ENCODE measurements at places on chromosomes 4 and X.
A peak's percentile ranks its signal among the peaks of the same experiment; 100 is the strongest.

DNA sequence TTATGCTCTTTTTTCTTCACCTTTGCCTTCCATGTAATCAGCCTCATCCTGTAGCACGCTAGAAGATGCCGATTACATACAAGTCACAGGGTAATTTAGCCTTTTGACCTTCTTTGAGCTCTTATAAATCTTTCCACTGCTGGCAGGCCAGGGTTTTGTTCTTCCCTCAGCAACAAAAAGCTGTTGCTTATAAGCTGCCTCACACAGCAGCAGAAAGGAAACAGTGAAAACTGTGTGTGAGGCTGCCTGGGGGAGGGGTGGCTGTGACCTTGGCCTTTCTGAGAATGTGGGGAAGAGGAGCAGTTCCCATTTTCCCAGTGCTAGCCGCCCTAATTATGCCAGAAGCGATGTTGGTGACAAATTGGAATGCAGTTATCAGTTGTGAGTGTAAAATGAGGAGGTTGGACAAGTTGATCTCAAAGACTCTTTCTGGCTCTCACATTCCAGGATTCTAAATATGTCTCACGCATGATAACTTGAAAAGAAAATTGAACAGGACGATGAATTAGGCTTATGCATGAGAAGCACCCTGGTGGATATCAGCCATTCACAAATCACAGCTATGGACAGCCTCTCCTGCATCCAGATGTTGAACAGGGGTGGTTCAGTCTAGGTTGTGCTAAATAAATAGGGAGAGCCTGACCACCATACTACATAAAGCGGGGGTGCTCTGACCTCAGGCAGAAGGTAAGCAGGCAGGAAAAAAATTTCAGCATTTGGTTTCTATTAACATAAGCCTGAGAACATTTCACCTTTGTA, 25.7 kb downstream of the SLITRK2 start:
- DNase-seq = no peak

DNA sequence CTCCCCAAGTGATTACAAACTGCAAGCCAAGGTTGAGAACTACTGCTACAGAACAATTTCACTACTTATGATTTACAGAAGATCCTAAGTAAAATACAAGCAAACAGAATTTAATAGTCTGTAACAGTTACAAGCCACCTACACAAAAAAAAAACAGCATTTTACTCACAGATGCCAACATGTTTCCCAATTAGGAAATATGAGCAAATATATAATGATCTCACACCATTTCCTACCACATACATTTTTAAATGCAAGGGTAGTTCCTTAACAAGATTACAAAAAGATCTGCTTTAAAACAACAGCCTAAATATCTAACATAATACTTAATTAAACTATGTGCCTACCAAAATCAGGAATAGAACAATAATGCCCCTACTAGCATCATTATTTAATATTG, 63.4 kb downstream of the EFHC2 start:
- DNase-seq = no peak

GRCh38 chr4:7451434-7451789, 16.7 kb upstream of the PSAPL1 start:
- DNase-seq = no peak

- DNase-seq = no peak
Measured at GRCh38 chr4:137621056-137621455, 88.8 kb upstream of the PCDH18 start.

DNA sequence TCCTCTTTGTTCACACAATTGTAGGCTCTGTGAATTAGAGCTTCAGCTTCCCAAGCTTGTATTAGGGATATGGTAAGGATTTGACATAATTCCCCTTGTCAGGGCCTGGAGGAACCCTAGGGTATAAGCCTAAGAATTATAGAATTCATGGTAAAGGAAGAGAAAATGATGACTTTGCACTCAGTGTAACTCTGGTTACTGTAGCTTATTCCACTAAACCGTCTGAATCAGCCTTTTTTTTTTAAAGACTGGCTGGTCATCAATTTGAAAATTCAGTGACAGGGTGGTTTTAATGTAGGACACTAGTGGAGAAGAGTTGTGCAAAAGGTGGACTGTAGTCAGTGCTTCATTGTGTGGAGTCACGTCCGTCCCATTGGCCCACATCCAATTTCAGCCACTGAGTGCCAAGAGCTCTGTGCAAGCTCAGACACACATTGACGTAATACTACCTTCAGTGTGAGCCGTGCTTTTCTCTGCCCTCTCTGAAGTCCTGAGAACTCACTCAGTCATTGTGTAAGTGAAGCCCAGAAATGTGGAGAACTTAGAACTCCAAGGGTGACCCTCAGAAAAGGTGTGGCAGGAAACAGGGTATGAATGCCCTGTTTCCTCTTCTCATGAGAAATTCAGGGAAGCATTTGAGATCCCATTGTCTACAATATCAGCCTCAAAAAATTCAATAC, 449.8 kb downstream of the C4orf33 start:
- DNase-seq = no peak

- DNase-seq = no peak
Measured at GRCh38 chr4:7818399-7818911, 121.2 kb downstream of the AFAP1 start.

DNA sequence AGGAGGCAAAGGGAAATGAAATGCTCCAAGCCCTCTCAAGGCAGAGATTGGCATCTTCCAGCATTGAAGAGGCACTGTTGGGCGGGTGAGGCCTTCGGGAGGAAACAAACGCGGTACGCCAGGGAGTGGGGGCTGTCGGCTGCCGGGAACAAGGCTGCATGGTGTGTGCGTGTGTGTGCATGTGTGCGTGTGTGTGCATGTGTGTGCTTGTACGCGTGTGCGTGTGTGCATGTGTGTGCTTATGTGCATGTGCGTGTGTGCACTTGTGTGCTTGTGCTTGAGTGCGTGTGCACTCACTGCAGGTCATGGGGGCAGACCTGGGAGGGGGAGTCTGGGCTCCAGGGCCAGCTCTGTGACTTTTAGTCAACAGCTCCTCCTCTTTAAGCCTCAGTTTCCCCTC, 113.6 kb upstream of the ADRA2C start:
- DNase-seq = no peak

DNA sequence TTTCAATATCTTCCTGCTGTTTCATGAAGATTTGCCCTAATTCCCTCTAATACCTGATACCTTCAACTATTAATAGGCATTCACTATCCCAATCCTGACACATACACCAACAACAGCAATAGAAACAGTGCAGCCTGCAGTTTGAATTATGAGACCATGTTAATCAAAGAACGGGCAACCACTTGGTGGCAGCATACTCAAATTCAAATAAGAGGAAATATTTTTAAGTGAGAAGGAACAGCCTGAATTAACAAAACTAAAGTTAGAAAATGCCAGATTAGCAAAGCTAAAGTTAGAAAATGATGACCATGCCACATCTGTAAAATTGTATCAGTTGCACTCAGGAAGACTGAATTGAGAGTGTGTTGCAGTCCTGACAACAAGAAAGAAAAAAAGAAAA, 204.9 kb downstream of the SMARCA1 start:
- peak; percentile 35 for DNase-seq

DNA sequence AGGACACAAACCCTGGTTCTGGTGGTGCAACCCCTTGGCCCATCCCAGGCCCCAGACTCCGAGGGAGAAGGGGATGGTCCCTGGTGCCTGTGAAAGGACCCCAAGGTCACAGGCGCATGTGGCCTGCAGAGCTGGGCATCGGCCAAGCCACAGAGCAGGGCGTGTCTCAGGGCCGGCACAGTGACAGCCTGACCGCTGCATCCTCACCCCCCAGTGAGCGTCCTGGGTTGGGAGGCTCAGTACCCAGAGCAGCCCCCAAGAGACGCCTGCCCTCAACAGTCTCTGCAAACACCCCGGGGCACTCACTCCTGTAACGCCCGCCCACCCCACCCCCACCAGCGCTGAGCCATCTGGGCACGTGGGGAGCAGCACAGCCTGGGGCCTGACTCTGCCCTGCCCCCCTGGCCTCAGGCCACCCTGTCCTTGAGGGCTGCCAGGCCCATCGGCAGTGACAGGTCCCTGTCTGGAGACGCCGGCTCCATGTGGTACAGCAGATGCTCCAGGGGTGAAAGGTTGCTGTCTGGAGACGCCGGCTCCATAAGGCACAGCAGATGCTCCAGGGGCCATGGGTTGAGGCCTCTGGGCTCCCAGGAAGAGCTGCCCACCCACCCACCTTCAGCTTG, 24.5 kb upstream of the CPLX1 start:
- DNase-seq = no peak

DNA sequence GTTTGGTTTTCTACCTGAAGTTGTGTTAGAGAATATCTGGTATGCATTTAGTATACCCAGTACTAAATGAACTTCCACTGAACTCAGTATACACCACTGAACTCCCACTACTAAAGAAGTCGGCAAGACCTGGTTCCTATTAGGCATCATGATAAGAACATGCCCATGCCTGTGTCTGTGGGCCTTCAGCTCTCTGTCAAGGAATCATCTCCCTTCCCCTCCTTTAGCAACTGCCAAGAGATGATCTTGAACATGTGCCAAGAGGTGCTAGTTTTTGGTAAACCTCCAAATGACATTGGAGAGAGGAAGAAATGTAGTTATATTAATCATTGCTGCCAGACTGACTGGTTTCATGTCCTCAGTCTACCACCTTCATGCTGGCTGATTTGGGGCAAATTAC, 113.2 kb downstream of the ATP10D start:
- DNase-seq = no peak

- DNase-seq = no peak
Measured at GRCh38 chr4:158018221-158018830, 154.5 kb downstream of the GASK1B start.

DNA sequence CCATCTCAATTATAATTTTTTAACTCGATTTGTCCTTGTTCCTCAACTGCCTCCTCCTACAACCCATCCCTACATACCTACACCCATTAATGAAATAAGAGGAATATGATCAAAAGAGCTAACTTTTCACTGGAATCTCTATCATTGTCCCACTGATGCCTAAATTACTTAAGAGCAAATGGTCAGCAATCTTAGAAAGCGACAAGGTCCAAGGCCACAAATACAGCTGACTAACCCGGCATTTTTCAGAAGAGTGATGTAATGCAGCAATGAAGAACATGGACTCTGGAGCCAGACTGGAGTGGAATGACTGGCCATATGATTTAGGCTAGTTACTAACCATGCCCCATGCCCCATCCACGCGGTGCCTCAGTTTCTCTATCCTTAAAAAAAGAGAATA, 56.2 kb downstream of the PPA2 start:
- DNase-seq = no peak

DNA sequence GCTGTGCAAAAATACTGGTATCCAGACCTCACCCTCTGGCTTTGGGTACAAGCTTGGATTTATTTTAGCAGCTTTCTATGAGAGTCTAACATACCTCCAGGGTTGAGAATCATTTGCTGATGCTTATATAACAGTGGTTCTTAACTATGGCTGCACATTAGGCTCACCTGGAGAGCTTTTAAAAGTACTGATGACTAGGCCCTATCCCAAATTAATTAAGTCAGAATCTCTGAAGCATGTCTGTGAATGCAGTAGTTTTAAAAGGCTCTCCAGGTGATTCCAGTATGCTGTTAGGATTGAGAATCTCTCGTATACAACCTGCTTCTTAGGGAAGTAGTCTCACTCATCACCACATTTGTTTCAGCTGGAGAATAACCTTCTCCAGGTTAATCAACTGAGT, 99.2 kb downstream of the PDHA2 start:
- no peak for DNase-seq

DNA sequence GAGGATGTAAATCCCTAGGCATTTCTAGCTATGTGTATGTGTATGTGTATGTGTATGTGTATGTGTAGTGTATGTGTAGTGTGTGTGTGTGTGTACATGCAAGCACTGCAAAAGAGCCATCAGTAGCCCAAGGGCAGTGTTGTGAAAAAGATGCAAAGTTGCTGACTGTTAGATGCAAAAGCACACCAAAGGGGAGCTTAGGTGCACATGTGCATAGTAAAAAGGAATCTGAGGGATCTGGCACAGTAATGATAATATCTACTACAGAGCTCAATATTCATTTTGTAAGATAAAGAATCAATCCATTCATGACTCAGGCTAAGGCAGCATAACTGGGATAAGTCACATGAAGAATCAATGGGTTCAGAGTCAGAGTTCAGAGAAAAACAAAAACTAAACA, 80.2 kb downstream of the TMEM47 start:
- no peak for DNase-seq

GRCh38 chr4:142238589-142238988, 602.2 kb downstream of the IL15 start:
- no peak for DNase-seq

DNA sequence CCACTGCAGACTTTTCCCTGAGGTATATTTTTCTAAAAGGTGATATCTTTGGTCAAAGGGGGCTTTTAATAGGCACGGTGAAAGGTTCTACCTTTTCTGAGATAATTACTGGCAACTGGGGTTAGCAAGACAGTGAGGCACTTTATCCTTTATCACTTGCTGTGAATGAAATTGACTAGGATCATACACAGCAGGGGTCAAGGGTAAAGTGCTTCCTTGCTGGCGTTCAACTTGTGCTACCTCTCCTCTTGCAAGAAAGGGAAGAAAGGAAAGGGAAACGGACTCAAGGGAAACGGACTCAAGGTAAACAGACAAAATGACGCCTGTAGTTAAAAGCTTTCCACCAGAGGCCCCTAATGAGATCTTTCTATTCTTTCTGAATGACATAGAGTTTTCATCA, 78.6 kb upstream of the RAPGEF2 start:
- DNase-seq = no peak

DNA sequence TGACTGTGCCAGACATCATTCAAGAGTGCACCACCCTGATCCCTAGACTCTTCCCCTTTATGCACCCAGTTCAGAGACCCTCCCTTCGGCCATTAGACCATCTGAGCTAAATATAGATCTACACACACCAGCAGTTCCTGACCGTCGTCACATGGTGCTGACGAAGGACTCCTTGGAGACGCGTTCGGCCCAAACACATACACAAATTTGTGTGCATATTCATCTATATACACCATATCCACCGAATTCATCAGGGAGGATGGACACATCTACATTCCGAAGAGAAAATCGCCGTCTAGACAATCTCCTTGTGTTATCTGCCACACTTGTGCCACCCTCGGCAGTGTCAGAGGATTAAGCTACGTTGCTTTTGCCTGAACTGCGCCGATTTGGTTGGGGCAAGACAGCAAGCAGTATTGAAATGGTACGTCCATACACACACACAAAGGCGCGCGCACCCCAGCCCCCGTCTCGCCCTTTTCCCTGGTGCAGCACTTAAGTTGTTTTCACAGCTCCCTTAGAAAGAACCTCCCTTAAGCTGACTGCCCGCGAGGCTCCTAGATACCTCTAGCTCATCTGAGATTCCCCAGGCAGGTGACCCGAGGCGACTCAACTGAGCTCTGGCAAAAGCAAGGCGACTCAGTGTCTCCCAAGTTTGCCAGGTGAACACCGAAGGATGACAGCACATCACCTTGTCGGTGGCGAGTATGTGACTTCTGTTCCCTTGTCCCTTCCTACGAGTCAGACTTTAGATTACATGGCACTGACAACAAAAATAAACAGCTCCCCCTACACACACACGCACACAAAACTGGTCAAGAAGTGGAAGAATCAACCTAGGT, 1.0 kb downstream of the RASGEF1B start:
- peak; percentile 91 for DNase-seq

GRCh38 chr4:181061787-181062186, 1181.4 kb upstream of the TENM3 start:
- DNase-seq = no peak

GRCh38 chr4:13322681-13323101, 161.4 kb downstream of the RAB28 start:
- DNase-seq = no peak

- no peak for DNase-seq
Measured at GRCh38 chr4:3832536-3833220, 66.5 kb downstream of the ADRA2C start.

All from NAMALWA (cell line).